ENCODE measurements at places on chromosomes 6 and 20.

GRCh38 chr6:168828800-168829199 is 387.8 kb downstream of the SMOC2 start:
- DNase-seq = no peak

DNA sequence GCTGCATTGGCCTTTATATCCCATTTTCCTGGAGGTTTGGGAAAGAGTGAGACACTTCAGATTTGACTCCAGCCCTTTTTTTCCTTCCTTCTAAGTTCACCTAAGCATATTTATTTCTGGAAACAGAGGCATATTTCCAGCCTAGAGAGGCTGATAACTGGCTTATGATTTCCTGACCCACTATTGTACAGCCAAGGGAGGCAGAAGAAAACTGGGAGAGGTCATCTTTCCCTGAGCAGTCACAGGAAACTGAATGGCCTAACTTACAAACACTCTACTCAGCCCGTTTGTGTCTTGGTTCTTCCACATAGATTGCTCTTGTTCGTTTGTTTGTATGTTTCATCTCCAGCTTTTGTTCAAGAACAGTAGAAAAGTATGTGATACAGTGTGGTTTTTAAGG is 64.2 kb upstream of the LTV1 start:
- no peak for DNase-seq

GRCh38 chr20:62678553-62678952 is 30.1 kb upstream of the NTSR1 start:
- DNase-seq = no peak

GRCh38 chr20:50895111-50895830 is 36.0 kb downstream of the ADNP start:
- DNase-seq = no peak

GRCh38 chr6:87671555-87672029 is 30.4 kb downstream of the AKIRIN2 start:
- DNase-seq = no peak

GRCh38 chr6:1267057-1267732 is 44.7 kb upstream of the FOXQ1 start:
- DNase-seq = peak; percentile 49

DNA sequence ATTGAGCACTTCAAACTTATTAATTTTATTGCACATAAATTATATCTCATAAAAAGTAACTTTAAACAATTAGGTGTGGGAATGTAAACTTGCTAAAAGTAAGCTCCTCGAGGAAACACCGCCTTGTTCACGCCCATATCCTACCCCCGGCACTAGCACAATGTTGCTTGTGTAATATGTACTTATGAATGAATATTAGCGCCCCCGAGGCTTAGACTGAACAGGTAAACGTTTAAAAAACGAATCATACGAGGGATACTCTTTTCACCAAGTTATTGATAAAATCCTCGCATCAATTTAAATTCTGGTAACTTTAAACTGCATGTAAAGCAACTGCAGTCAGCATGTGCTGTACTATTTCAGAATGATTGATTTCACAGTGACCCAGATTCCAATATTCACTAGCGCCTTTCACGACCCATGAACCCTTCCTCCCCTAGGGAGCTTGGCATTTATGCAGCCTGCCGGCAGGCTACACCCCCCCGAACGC is 637 bp downstream of the TFB1M start:
- peak; percentile 26 for DNase-seq

GRCh38 chr6:135267085-135267484 is 86.0 kb downstream of the MYB start:
- no peak for DNase-seq
